Myometrial cell (primary cell): ENCODE measurements at places on chromosomes 13 and 19. TPM values are rescaled to one million over a fixed set of nuclear protein-coding genes. Genes with fewer than 3 reads are reported as not detected.

Gene ELSPBP1
- not detected in 2 replicates for total RNA-seq

Gene C19orf33
- total RNA-seq = not detected in 2 replicates

Gene ZNF208
- not detected in 2 replicates for total RNA-seq

Gene NCLN
- 124 and 130 TPM in 2 replicates for total RNA-seq

Gene ZNF610
- total RNA-seq = 1.2 and 2.9 TPM in 2 replicates

Gene RAX2
- not detected in 2 replicates for total RNA-seq

Gene SIGLECL1
- not detected in 2 replicates for total RNA-seq

Gene LHFPL6
- 40.1 and 40.9 TPM in 2 replicates for total RNA-seq

Gene CASP14
- not detected in 2 replicates for total RNA-seq

Gene TMEM145
- under 0.01 TPM in 1 of 2 replicates, not detected in the other for total RNA-seq

Gene KLK7
- total RNA-seq = not detected in 2 replicates

Gene TMEM221
- not detected in 2 replicates for total RNA-seq

Gene ATP7B
- total RNA-seq = 1.6 and 2.3 TPM in 2 replicates

Gene LGI4
- not detected in 2 replicates for total RNA-seq

Gene FXYD5
- 158 and 167 TPM in 2 replicates for total RNA-seq

Gene BSG
- total RNA-seq = 709 and 859 TPM in 2 replicates

Gene SSC5D
- total RNA-seq = 2.3 and 6.7 TPM in 2 replicates

Gene MCEMP1
- not detected in 2 replicates for total RNA-seq

Gene CBY2
- total RNA-seq = not detected in 2 replicates

Gene LMTK3
- total RNA-seq = not detected in 2 replicates
